ENCODE measurements at places on chromosomes 3 and 15. TPM values are rescaled to one million over a fixed set of nuclear protein-coding genes. Genes with fewer than 3 reads are reported as not detected.
A peak's percentile ranks its signal among the peaks of the same experiment; 100 is the strongest.

TMEM212 gene
- total RNA-seq, result not detected

GRCh38 chr3:186277268-186277909 lies 84.6 kb downstream of the DGKG start:
- no peak for DNase-seq

DNA sequence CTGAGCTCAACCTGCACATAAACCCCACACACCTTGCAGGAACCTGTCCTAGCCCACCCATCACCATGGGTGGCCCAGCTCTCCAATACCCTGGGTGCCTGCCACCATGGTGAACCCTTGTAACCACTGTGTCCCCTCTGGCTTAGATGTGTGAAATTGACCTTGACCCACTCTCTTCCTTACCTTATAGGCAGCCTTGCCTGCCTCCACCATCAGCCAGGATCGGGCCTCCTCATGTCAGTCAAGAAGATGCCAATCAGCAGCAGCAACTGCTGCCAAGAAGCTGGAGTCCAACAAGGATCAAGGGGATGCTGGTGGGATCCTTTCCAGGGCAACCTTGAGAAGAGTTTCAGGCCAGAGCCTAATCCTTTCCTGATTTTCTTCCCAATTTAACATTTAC lies 8.8 kb upstream of the CYP11A1 start:
- DNase-seq, result no peak

HTR3E gene
- not detected for total RNA-seq

CMTM8 gene
- total RNA-seq, result not detected

GRCh38 chr3:15629860-15630597 lies 28.5 kb downstream of the BTD start:
- DNase-seq, result peak; percentile 44

CCDC80 gene
- total RNA-seq, result 240 TPM

SH2D7 gene
- not detected for total RNA-seq

GRCh38 chr3:69439643-69440270 lies 53.9 kb upstream of the FRMD4B start:
- no peak for DNase-seq

DNA sequence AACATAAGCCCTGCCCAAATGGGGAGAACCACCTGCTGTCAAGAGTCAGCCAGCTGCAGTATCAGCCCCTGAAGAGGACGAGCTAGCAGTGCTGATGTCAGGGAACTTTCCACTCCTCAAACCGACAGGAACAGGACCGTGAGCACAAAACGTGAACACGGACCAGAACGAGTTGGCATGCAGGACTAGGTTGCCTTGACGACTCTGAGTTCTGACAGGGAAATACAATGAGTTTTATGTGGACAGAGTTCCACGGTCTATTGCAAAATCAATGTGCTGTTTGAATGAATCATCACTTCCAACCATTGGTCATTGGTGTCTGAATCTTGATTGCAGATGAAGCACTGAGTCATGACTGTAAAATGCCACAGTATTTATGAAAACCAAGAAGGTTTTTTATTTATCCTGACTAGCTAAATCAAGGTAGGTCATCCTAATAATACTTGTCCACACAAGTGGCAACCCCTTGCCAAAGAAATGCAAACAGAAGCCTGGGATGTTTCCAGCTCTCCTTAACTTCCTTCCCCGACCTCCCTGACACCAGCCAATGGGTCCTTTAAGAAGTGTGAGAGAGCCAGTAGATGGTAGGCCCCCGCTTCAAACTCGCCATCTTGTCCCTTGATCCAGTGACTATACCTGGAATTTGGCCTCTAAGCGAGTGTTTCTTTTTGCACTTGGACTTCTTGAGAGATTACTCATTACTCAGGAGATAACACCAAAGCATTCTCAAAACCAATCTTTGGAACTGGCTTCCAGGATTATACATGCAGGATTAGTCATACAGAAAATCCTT lies 119.6 kb downstream of the ASB7 start:
- peak; percentile 94 for DNase-seq

GRCh38 chr3:133362539-133362938 lies 37.3 kb upstream of the BFSP2 start:
- no peak for DNase-seq

CLDN18 gene
- not detected for total RNA-seq

- no peak for DNase-seq
Observed at GRCh38 chr3:187165144-187165543, 25.8 kb upstream of the RPL39L start.

RAB27A gene
- 4.3 TPM for total RNA-seq

- DNase-seq, result no peak
Observed at GRCh38 chr3:174398761-174399160, 460.4 kb upstream of the NAALADL2 start.

DNA sequence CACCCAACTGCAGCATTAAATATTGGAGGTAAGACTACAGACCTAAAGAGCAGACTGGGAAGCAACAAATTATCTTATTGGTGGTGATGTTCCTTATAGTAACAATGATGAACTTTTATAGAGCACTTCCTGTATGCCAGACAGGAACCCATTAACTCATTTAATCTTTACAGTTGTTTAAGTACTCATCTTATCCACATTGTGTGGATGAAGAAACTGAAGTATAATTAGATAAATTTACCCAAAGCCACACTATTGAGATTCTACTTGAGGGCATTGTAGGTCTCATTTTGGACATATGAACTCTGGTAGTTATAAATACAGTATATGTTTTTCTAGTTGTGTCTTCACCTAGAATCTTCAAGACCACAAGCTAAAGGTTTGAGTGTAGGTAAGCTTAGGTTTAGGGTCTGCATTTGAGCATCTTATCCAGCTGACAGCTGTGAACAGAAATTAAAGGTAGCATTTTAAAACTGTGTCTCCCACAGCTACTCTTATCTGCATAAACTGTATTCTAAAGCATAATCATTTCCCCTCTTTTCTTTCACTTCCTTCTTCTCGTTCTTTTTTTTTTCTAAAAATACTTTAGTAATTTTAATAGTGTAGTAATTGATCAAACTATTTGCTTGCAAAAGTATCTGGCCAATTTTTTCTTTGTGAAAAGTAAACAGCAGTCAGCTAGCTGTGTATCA lies 138.2 kb downstream of the UBE2E2 start:
- DNase-seq, result no peak

DNA sequence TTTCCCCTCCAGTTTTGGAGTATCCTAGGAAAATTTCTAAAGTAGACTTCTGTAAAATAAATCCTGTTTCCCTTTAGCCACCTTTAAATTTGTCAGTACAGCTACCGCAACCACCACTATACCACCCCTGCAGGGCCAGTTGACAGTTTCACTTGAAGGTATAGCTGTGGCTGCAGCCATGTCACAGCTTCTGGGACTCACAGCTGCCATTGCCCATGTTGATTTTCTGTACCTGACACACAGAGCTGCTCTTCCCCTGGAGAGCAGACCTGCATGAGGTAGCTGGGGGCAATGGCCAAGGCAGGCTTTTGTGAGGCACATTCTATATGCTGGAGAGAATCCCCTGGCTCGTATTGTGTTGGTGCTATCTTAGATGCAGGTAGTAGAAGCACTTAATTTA lies 345.4 kb downstream of the LRTM1 start:
- DNase-seq, result no peak

GRCh38 chr3:42092006-42092405 lies 849 bp downstream of the TRAK1 start:
- DNase-seq, result no peak

ALPK3 gene
- total RNA-seq, result 1.1 TPM

GRCh38 chr3:25513642-25514266 lies 85.7 kb downstream of the RARB start:
- DNase-seq, result no peak

- DNase-seq, result no peak
Observed at GRCh38 chr15:38010395-38010794, 76.0 kb downstream of the TMCO5A start.

DNA sequence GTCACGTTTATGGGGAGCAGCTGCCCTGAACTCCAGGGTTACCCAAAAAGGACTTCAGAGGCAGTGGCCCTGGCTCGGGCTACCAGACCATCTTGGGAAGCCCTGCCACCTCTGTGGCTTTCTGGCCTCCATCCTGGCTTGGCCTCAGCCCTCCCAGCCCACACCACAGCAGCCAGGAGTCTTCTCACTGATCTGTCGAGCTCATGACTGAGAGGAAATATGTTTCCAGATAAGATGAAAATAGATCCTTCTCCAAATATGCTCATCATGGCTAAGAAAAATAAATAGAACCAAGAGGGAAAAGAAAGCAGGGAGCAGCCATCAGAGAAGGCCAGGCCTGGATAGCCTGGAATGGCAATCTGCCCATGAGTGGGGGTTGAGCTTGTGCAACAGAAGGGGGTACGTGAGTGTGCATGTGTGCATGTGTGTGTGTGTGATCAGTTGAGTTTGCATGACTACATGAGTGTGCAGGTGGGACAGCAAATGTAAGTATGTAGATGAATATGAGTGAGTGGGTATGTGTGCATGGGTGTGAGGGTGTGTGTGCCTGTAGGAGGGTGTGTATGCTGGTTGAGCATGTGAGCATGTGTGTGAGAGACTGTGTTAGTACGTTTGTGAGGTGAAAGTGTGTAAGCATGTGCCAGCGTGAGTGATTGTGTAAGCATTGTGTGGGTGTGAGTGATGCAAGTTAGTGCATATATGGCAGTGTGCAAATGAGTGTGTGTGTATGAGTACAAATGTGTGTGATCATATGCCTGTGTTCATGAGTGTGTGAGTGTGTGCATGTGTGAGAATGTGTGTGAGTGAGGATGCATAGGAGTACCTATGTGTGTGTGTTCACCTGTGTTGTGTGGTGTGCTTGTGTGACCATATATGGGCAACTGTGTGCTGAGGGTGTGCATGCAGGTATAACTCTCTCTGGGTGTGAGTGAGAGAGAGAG lies 9.9 kb upstream of the RFT1 start:
- no peak for DNase-seq

- peak; percentile 50 for DNase-seq
Observed at GRCh38 chr3:134682196-134682880, 31.5 kb upstream of the KY start.

- no peak for DNase-seq
Observed at GRCh38 chr15:47577000-47577399, 140.3 kb upstream of the SEMA6D start.

LYZL4 gene
- not detected for total RNA-seq

DNA sequence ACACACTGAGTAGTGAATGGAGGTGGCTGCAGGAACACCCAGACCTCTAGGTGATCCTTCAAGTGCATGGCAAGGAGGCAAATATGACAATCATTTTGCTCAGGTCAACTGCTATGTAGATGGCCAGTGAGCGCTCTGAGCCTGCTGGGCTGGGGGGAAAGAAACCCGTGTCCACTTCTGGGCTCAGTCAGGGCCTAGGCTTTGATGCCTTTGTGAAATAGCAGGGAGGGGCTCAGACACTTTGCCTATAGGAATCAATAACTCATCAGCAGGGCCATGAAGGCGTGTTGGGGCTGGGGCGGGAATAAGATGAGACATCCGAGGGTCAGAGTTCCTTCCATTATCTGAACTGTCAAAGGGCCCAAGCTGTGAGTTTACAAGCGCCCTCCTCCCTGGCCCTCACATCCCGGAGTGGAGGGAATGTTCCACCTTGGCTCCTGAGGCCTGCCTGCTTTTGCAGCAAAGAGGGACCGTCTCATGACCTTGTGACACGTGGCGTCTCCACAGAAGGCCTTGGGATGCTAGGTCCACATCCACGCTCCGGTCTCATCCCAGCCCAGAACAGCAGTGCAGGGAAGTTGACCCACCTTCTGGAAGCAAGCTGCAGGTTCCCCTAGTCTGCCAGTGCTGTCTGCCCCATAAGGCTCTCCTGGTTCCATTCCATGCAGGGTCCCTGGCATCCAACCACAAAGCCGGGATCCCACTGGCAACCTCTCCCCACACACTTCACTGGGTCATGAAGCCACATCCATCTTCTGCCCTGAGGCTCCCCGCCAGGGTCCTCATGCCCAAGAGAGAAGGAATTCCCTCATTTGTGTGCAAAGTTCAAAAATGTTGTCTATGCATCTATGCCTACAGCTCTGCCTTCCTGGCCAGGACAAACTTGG lies 78.4 kb downstream of the CHSY1 start:
- no peak for DNase-seq

DNA sequence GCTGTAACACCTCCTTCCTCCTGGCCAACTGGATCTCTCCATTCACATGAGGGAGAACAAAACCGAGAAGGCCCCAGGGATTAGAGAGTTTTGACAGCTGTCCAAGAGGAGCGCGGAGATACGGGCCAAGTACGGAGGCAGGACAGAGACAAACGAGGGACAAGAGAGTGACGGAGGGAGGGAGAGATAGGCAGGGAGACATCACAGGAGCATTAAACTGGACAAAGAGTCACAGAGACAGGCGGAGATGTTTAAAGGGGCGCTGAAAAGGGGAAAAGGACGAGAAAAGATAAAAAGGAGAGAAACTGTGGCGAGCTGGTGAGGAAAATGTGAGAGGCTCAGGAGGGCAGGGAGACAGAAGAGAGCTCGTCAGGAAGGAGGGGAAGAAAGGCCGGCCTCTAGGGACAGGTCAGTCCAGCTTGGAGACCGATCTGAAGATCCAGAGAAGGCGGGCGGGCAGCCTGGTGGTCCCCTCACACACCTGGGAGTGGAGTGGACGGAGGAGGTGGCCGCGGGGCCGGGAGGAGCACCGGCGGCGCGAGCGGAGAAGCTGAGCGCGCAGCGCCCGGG lies 40.5 kb upstream of the ROPN1 start:
- no peak for DNase-seq

ZDHHC23 gene
- total RNA-seq, result 8.5 TPM

CLSTN2 gene
- total RNA-seq, result 0.64 TPM

- no peak for DNase-seq
Observed at GRCh38 chr15:90686435-90687218, 30.5 kb upstream of the BLM start.

DNA sequence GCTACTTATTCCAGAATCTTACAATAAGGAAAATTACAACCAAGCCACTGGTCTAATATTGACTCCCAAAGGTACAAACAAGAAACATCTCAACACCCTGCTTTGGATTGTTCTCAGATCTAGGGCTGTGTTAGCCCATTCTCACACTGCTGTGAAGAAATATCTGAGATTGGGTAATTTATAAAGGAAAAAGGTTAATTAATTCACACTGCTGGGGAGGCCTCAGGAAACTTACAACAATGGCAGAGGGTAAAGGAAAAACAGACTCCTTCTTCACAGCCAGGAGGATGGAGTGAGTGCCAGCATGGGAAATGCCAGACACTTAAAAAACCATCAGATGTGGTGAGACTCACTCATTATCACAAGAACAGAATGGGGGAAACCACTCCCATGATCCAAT lies 208.3 kb downstream of the ULK4 start:
- no peak for DNase-seq

GRCh38 chr3:190081389-190081788 lies 39.3 kb downstream of the P3H2 start:
- DNase-seq, result no peak

DNA sequence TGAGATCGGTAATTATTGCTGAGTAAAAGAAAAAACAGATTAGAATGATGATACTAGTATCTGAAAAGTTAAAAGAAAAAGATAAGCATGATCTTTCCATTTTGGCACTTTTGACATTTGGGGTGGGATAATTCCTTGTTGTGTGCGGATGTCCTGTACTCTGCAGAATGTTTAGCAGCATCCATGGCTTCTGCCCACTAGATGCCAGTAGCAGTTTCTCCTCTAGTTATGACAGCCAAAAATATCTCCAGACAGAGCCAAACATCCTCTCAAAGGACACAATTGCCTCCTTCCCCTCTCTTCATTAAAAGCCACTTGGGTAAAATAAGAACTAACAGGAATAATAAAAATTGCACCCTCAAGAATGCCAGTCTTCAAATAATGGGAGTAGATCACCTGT lies 468.8 kb upstream of the GRM7 start:
- DNase-seq, result no peak

GRCh38 chr3:185759512-185759911 lies 65.3 kb downstream of the IGF2BP2 start:
- DNase-seq, result no peak

AGBL1 gene
- total RNA-seq, result not detected

Measured in MG63 (cell line).